ENCODE measurements at places on chromosomes 13 and 19.

DNA sequence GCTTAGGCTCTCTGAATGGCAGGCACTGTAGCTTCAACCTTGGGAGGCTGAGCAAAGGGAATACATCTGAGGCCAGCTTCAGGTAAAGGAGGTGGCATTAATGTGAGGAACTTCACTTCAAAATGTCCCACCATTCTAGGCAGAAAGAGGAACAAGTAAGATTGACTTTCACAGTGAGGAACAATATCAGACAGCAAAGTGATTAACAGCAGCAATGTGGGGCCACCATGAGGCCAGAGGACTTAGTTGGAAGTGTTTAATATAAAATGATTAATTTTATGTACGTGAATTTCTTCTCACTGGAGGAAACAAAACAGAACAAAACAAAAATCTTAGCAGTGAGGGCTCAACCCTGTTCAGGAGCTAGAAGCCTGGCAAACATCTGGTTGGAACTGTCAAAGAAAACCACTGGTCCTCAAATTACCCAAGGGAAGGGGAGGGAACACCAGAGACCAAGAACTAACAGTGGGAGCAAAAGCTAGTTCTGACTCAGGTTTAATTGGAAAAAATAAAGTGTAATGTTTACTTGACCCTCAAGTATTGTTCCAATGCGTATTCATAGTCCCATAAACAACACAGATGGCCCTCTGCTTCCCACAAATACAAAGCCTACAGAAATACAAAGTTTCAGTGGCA lies 43.9 kb upstream of the FRY start:
- DNase-seq, result no peak

- no peak for DNase-seq
These were observed 35.0 kb downstream of the B3GLCT start for GRCh38 chr13:31234729-31235128.

GRCh38 chr19:2552859-2553258 lies 76.9 kb downstream of the GADD45B start:
- no peak for DNase-seq

DNA sequence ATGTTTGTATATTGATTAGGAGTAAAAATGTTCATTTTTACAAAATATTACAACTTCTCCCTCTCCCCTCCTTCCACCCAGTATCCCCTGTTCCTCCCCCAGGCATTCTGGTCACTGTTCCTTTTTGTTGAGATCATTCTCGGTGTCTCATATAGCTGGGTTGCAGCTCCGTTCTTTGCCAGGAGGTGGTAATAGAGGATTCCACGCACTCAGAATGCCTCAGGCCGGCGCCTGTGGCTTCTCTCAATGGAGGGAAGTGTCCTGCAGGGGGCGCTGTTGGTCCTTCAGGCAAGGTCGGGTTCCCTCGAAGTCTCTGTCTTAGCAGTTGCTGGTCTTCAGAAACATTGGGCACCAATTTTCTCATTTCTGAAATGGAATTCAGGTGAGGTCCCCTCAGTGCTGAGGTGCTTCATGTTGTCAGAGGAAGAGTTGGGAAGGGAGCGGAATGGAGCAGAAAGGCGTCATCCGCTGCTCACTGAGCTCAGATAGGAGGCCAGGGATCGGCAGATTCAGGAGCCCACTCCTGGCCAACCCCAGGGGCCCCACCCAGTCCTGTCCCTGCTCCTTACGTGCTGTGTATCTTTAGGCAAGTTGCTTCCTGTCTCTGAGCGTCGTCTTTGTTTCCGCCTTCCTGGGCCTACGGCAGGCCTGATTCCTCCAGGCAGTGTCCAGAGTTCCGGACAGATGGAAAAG lies 10.3 kb upstream of the GARIN5A start:
- DNase-seq, result no peak

DNA sequence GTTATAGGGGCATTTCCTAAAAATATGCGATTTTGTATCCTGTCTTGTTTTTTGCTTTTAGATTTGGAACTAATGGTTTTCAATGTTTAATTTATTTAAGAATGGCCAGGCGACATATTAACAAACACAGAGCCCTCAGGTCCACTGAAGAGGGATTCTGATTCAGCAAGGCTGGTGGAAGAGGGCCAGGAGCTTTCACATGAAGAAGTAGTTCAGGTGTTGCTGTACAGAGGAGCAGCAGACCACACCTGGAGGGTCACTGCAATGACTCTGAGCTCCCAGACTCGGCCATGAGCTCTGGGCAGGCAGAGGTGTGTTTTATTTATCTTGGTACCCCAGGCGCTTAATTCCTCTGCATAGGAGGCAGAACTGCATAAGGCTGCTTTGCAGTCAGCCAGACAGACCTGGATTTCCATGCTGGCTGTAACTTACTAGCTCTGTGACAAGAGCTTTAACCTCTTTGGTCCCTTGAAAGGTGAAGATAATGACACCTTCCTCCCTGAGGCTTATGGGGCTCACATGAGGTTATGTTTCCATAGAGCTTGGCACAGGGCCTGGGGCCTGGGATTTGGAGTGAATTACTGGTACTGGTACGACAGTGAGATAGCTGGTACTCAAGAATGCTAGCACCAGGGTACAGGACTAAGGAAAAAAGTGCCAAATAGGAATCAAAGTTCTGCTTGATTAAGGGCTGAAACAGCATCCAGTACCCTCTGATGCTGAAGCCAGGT lies 184.7 kb downstream of the OXGR1 start:
- no peak for DNase-seq

DNA sequence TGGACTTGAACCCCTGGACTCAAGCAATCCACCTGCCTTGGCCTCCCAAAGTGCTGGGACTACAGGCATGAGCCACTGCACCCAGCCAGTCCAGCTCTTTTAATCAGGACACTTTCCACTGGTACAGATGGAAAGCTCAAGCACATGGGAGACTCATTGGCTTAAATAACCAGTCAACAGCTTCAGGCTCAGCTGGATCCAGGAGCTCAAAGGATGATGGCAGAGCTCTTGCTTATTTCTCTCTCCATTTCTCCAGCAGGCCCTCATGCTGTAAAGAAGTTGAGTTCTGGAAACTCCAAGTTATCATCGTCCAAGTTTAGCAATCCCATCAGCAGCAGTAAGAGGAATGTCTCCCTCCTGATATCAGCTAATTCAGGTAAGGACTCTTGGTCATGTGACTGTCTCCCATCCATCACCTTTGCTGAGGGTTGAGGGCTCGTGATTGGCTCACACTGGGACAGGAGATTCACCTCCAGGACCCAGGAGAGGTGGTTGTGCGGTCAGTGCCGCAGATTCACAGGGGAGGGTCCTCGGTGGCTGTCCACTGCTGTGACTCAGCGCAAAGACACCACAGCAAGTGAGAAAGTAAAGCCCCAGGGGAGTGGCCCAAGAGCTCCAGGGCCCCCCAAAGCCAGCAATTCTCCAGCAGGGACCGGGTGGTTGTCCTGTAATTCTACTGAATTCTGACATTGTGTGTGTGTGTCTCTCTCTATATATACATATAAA lies 5.1 kb downstream of the CCL25 start:
- no peak for DNase-seq

- DNase-seq, result no peak
These were observed 19.6 kb downstream of the C2CD4C start for GRCh38 chr19:389255-389934.

- DNase-seq, result no peak
These were observed 19.5 kb upstream of the SPRY2 start for GRCh38 chr13:80360453-80360800.

DNA sequence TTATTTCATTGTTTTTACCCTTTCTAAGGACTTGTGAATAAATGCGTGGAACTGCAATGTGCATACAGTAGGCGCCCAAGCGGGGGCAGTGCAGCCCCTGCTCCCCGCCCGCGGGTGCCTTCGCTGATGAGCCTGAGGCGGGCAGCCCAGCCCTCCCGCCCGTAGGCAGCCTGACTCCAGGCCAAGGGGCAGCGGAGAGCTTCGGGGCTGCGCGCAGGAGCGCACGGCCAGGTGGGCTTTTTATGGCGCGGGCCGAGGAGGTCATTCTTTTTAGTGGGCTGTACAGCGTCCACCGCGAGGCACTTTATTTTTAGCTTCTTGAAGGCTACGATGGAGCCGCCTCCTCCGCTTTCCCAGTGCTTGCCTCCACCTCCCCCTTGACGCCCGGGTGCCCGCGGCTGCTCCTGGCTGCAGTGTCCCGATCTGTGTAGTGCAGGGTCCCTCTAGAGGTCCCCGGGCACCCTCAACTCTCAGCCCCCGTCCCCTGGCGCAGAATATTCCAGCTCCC lies 60.5 kb downstream of the CCNE1 start:
- no peak for DNase-seq

GRCh38 chr13:47628666-47629065 lies 372.4 kb downstream of the SUCLA2 start:
- DNase-seq, result no peak

- no peak for DNase-seq
These were observed 240.9 kb downstream of the LMO7 start for GRCh38 chr13:75877071-75877470.

DNA sequence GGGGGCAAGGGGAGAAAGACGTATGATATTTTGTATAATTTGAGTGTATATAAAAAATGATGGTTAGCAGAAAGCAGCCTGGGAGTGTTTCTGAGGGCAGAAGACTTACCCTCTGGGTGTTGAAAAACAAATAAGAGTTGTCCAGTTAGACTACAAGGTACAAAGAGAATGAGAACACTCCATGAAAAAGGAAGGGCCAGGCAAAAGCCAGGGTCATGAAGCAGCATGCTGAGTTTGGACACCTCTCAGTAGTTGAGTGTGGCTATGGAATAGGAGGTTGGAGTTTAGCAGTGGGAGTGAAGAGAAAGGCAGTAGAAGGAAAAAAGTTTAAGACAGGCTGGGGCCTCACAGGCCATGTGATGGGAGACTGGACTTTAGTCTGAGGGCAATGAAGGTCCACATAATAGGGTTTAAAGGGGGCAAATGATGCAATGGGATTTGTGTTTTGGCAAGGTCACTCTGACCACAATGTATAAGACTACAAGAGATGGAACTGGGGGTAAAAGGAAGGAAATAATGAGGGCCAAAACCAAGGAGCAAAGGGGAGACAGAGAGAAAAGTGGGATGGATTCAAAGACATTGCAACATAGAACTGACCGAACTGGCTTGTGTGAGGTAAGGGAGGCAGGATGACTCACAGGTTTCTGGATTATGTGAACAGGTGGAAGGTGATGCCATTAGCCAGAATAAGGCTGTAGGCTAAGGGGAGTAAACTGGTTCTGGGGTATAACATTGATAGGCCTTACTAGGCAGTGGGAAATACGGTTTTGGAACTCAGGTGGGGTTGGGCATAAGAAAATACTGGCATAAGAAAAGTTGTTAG lies 76.6 kb downstream of the SERP2 start:
- no peak for DNase-seq

DNA sequence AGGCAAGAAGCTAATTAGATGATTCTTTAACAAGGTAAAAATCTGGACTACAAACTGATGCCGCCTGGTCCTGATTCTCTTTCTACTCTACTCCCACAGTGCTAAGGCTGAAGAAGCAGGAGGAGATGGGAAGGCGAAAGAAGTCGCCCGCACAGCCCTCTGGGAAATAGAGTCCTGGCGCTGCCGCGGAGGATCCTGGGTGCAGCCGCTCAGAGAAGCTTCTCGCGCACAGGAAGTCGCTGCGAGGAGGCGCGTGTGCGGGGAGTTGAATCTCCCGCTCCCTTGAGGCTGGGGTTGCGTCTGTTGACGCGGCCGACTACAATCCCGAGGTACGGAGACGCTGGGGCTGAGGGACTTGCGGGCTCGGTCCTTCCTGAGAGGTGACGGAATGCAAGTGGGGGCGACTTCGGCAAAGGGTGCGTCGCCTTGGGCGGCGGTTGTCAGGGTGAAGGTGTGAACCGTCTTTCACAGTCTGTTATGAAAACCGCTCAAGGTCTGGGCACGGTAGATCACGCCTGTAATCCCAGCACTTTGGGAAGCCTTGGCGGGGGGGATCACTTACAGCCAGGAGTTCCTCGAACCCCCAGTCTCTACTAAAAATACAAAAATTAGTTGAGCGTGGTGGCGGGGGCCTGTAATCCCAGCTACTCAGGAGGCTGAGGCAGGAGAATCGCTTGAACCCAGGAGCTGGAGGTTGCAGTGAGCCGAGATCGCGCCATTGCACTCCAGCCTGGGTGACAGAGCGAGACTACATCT lies at the start of gene ZNF473:
Gene ZNF473 (plus strand): TSS at position 212 of the 756 bp plus-strand sequence. CDS start 5,078 bp downstream, outside the sequence.
- DNase-seq, result peak; percentile 88

GRCh38 chr13:58782736-58783135 lies 1151.2 kb downstream of the PCDH17 start:
- DNase-seq, result no peak

DNA sequence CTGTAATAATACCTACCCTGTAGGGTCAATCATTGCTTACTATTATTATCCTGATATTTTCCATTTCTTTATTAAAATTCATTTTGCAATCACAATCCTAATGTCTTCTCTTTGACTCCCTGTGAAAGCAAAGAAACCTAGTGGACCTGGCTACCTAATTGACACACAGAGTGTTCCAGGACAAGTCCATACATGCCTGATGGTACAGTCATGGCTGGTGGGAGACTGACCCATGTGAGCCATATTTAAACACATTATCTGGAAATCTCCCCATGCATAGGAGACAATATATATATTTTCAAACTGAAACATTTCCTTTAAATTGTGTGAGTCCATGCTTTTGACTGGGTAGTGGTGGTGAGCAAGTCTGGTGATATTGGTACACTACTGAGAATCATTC lies 230.6 kb upstream of the DACH1 start:
- DNase-seq, result no peak

GRCh38 chr13:37899753-37900152 lies 30.2 kb upstream of the TRPC4 start:
- DNase-seq, result no peak

DNA sequence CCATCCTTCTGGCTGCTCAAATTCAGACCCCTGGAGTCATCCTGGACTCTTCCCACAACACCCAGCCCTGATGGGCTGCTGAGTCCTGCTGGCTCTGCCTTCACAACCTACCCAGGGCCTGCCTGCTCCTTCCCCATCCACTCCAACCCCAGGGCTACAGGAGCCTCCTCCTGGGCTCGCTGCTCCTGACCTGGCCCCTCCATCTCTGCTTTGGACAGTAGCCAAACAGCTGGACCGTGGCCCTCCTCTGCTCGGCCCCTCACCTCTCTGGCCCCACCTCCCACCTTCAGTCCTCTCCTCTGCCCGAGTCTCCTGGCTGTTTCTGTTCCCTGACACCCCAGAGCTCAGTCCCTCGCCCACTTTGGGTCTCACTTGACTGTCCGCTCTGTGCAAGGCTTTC lies 66.7 kb downstream of the CEBPG start:
- DNase-seq, result no peak

DNA sequence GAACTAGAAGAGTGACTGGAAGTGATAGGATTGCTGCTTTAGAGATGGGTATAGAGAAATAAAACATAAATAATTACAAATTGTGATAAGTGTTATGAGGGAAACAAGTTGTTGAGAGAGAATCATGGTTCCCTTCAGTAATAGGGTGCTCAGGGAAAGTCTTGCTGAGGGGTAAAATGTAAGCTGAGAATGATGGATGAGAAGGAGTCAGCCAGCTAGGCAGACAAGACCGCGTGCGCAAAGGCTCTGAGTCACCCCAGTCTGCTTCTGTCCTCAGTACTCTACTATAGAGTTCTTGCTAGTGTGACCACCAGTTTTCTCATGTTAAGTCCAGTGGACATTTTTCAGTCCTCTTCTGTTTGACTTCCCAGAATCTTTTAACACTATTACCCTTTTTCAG lies 39.5 kb downstream of the PCCA start:
- no peak for DNase-seq

- no peak for DNase-seq
These were observed 5.9 kb downstream of the SELENOV start for GRCh38 chr19:39520541-39521484.

GRCh38 chr13:31129419-31129818 lies 32.3 kb downstream of the HSPH1 start:
- no peak for DNase-seq

GRCh38 chr19:34214040-34214439 lies 40.3 kb upstream of the GARRE1 start:
- no peak for DNase-seq

Data from mesothelial cell of epicardium (in vitro differentiated cells).